ENCODE measurements at places on chromosomes 2 and 18. TPM values are rescaled to one million over a fixed set of nuclear protein-coding genes. Genes with fewer than 3 reads are reported as not detected.

DNA sequence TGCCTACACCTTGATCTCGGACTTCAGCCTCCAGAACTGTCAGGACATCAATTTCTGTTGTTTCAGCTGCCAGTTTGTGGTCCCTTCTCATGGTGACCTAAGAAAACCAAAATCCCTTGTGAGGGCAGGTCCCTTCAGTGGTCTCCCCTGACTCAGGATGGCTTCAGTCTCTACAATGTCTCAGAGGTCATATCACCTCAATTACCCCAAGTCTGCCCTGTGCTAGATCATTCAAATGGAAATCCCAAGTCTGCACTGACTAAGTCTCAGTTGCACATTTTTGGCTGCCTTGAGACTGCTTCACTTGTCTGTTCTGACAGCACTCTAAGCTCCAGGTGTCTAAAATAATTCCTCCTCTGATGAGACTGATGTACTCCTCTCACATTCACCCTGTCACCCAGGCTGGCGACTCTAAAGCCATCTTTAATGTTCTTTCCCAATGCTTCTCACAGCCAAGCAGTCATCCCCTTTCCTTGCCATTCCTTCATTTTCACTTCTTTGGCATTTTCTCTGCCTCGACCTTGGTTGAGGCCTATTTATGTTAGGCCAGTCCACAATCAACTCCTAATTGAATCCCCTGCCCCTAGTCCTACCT lies 470.8 kb downstream of the DLGAP1 start:
- peak; percentile 25 for DNase-seq

Gene HAAO
- total RNA-seq: 1.3 TPM

- DNase-seq: no peak
Measured at GRCh38 chr2:217827430-217828201, 175.2 kb downstream of the TNS1 start.

- peak; percentile 50 for DNase-seq
Measured at GRCh38 chr2:98911376-98912154, 24.5 kb downstream of the CRACDL start.

GRCh38 chr2:237669283-237669627 lies 41.9 kb downstream of the LRRFIP1 start:
- DNase-seq: no peak

- no peak for DNase-seq
Measured at GRCh38 chr18:34993289-34993688, 47.9 kb upstream of the MAPRE2 start.

DNA sequence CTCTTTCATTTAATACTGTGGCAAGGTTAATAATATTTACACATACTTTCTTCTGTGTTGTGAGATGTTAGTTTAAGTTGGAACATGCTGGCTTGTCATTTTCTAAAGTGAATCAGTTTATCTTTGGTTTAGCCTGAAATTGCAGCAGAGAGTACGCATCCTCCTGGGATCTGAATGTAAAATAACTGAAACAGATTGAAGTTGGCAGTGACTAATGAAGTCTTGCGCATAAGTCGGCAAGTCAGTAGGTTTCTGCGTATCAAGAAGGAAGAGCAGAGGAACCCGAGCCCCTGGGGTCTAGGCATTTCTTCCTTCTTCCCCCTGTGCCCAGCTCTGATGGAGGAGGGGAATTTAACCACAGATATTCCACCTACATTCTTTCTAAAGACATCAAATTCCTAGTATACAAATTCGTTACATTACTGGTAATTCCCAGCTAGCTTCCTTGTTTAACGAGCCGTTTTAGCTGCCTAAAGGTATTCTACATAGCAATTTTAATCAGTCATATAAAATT lies 392.1 kb upstream of the RAB12 start:
- no peak for DNase-seq

Gene SKOR2
- not detected for total RNA-seq

Gene DPYSL5
- total RNA-seq: 1.2 TPM

Gene ZNF396
- 1.4 TPM for total RNA-seq

Gene NCKAP5
- 2.7 TPM for total RNA-seq

- no peak for DNase-seq
Measured at GRCh38 chr18:14941792-14942191, 193.8 kb downstream of the ANKRD30B start.

GRCh38 chr2:130791617-130791939 lies 36.2 kb downstream of the AMER3 start:
- DNase-seq: no peak

DNA sequence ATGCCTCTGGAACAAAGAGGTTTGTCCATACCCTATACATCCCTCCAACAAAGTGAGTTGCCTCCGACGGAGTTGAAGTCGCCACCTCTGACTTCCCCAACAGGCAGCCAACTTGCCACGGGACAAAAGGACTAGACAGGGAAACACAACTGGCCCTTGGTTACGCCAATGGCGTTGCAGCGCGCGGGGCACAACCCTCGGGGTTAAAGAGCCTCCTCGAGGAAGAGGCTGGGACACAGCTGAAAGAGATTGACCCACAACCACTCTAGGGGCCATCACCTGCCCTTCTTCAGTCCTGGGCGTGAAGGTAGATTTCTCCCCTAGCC lies 545 bp downstream of the GTF3C2 start:
- DNase-seq: peak; percentile 47

- DNase-seq: no peak
Measured at GRCh38 chr2:86446060-86446459, 4.9 kb downstream of the KDM3A start.

- no peak for DNase-seq
Measured at GRCh38 chr18:51110073-51110797, 80.2 kb downstream of the SMAD4 start.

GRCh38 chr2:219688560-219689445 lies 61.4 kb downstream of the SLC4A3 start:
- peak; percentile 95 for DNase-seq

DNA sequence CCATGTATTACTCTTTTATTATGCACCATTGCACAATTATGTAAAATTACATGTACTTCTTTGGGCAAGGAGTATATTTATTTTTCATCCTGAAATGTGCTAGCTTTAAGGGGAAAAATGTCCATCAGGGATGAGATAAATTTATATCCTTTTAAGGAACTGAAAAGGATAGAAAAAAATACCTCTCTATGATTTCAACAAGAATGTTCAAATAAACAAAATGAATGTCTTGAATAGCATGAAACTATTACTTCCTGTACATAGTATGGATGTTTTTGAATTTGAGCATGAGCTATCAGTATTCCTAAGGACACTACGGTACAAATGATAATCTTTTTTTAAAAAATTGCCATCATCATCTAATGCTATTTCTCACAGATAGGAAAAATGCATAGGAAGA lies 1611.9 kb upstream of the ZEB2 start:
- DNase-seq: no peak

DNA sequence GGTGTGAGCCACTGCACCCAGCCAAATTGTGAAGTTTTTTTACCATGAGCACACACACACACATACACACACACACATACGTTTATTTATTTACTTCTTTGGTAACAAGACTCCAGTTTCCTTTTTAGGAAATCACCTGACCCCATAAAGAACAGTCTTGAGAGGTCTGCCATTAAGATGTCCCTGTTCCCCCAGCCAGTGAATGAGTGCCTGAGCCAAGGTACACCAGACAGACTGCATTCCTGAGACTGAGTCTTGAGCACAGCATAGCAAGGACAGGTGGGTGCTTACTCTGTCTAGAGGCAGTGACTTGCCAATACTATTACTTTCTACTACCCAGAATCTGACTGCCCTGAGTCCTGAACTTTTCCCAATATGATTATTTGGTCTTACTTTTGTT lies 167.2 kb upstream of the SATB2 start:
- no peak for DNase-seq

Gene LYG2
- total RNA-seq: not detected

DNA sequence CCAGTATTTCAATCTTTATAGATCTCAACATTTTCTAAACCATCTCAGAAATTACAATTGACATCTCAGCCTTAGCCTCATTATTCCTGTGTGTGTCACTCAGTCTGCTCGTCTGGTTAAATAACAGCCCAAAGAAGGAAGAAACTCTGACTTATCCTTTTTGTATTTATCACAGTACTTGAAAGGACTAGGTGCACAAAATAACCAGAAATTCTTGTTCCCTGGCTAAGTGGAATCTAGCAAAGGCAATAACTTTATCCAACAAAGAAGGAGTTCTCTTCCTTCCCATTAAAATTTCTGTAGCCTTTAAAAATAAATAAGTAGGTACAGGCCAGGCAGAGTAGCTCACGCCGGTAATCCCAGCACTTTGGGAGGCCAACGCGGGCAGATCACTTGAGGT lies 139.9 kb upstream of the PID1 start:
- no peak for DNase-seq

GRCh38 chr18:51074605-51075004 lies 44.6 kb downstream of the SMAD4 start:
- DNase-seq: no peak
